Large intestine (tissue), 12 donors: ENCODE measurements at places on chromosomes 2 and 18. TPM values are rescaled to one million over a fixed set of nuclear protein-coding genes. Genes with fewer than 3 reads are reported as not detected.

GRCh38 chr2:203583701-203584100 lies 48.6 kb upstream of the RAPH1 start:
- DNase-seq, result no peak

GRCh38 chr18:9175115-9175514 lies 38.5 kb downstream of the ANKRD12 start:
- DNase-seq, result no peak

Gene ARHGEF4
- 5.4 TPM for polyA plus RNA-seq

- DNase-seq, result no peak
Measured at GRCh38 chr2:168165985-168166901, 81.2 kb downstream of the STK39 start.

Gene FEV
- polyA plus RNA-seq, result 11.9 TPM

Gene VAMP5
- 18.0 TPM for polyA plus RNA-seq

Gene RASGRP3
- 11.2 TPM for polyA plus RNA-seq

DNA sequence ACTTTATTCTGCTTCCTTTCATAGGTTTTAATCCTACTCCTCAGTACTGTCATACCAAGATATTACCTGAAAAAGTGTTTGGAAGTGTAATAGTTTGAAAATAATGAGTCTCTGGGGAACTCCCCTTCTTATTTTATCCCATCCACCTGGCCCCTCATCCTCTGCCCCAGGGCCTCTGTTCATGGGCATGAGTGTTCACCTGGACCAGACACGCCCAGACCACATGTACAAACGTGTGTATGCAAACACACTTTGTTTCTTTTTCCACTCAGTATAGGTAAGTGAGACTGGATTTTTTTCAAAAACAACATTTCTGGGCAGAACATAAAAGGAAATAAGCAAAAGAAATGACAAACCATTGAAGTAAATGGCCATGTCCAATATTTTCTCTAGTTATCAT lies 62.1 kb upstream of the THSD7B start:
- no peak for DNase-seq

DNA sequence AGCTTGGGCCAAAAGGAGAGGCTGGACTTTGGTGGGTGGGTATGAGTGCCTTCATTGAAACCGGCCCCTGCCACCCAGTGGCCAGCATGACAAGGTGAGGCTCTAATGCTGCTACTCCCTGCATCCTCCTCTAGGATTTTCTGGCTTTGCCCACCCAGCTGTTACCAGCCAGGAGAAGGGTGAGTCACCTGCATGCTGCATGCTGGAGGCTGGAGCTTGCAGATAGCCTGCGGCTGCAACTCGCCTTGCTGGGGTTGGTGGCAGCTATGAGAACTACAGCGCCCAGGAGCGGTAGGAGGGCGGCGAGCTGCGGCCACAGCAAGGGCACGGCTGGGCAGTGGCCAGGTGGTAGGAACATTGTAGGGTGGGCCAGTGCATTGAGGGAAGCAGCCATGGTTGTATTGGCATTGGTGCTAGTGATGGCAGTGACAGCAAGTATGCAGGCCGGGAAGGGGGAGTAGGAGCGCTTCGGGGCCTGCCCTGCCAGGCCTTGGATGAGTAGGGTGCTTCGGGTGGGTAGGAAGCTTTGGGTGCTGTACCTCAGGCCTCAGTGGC lies 75.4 kb upstream of the SLC35G4 start:
- no peak for DNase-seq

GRCh38 chr2:85325466-85325811 lies 2.4 kb downstream of the TGOLN2 start:
- no peak for DNase-seq

- no peak for DNase-seq
Measured at GRCh38 chr2:5983511-5984272, 291.5 kb downstream of the SOX11 start.

DNA sequence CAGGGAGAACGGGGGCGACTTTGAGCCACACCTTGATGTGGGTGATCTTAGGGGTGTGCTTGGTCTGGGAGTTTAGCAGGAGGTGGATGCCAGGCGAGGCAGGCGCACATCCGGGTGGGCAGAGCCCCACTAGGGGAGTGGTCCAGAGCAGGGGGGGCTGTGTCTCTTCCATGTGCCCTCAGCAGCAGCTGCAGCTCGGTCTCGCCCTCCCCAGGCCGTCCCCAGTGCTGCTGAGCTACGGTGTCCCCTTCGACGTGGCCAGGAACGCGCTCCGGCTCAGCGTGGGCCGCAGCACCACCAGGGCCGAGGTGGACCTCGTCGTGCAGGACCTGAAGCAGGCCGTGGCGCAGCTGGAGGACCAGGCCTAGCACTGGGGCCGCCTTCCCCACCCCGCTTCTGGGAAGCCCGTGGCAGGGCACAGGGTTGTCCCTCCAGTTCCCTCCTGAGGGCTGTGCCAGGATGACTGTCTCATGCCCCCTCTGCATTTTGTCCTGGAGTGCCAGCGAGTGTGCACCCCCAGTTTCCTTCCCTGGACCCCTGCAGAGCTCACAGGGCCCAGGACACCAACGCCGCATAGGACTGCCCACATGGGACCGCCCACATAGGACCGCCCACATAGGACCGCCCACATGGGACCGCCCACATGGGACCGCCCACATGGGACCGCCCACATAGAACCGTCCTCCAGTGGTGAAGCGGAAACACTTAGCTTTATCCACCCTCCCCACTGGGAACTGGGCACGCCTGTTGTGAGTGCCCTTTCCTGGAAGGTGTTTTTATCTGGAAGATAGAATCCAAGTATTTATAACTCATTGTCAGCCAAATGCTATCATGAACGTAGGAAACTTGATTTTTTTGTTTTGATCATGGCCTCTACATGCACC lies 1.9 kb upstream of the ESPNL start:
- DNase-seq, result peak; percentile 81

- DNase-seq, result no peak
Measured at GRCh38 chr2:67456428-67456827, 59.3 kb downstream of the ETAA1 start.

DNA sequence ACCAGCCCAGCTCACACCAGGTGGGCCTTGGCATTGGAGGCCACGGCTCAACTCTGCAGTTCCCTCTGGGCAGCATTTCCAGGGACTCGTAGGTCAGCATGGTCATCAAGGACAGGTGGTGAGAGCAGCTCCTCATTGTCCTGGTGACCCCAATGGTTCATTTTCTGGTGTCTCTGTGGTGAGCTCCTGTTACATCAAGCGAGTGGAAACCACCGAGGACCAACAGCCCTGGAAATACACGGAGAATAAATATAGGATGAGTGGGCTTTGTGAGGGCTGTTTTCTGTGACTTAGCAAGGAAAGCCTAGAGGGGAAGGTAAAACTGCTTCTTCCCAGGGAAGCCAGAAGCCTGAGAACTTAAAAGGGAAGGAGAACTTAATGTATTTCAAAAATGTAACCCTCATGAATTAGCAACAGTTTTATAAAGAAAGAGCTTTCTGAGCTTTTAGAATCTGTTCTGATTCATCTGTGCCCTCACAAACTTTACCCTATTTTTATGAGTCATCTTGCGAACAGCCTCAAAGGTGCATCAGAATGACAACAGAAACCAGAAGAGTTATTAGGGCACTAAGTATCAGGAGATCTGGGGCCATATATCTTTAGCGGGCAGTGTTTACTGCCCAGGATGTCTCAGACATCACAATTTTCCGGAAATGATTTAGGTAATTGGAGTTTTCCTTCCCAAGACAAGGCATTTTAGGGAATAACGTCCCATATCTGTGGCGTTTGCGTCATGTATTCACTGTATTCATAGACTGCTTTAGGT lies 18.7 kb downstream of the C2orf92 start:
- no peak for DNase-seq

- peak; percentile 61 for DNase-seq
Measured at GRCh38 chr18:26655525-26656430, 107.4 kb upstream of the KCTD1 start.

DNA sequence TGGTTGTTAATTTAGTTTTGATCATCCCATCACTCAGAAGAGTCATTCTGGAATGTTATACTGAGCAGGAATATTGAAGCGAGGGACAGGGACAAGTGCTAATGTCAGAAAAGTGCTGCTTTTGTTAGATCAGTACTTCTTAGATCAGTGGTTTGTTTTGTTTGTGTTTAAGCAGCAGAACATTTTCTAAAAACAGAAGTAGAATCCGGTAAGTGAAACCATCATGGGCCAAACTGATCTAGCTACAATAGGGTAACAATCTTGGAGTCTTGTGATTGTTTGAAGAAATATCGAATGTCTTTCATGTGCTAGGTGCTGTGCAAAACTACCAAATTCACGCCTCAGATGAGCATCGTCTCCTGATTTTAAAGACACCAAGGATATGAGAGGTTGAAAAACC lies 45.1 kb upstream of the SEC11C start:
- DNase-seq, result no peak

DNA sequence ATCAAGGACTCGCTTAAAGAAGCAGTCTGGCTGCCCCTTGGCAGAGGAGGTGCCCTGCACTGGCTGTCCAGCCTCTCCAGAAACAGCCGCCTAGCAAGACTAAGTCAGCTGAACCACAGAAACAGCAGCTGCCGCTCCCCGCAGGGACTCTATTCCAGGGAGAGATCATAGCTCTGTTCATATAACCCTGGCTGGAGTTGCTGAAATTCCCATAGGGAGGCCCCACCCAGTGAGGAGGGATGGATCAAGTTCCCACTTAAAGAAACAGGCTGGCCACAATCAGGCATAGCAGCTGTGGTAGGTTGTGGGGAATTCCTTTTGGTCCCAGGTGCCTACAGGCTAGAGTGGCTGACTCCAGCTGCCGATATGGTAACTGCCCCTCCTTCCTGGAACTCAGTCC lies 74.2 kb upstream of the MC4R start:
- DNase-seq, result no peak

- DNase-seq, result no peak
Measured at GRCh38 chr2:108630567-108631405, 88.5 kb upstream of the RANBP2 start.

DNA sequence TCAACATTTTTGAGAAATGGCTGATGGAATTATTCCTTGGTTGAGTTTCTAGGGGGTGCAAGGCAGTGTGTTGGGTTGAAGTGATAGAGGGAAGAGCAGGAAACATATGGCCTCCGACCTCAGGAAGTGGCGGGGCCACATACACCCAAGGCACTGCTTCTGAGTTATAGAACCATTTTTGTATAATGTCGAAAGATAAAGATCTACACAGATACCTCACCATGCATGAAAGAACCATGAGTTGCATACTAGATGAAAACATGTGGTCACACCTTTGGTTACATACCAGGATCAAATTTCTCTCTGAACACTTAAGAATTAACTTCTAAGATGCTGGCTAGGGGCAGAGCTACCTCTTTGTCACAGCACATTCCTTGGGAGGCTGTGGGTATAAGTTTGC lies 23.2 kb downstream of the LAMA3 start:
- DNase-seq, result no peak

DNA sequence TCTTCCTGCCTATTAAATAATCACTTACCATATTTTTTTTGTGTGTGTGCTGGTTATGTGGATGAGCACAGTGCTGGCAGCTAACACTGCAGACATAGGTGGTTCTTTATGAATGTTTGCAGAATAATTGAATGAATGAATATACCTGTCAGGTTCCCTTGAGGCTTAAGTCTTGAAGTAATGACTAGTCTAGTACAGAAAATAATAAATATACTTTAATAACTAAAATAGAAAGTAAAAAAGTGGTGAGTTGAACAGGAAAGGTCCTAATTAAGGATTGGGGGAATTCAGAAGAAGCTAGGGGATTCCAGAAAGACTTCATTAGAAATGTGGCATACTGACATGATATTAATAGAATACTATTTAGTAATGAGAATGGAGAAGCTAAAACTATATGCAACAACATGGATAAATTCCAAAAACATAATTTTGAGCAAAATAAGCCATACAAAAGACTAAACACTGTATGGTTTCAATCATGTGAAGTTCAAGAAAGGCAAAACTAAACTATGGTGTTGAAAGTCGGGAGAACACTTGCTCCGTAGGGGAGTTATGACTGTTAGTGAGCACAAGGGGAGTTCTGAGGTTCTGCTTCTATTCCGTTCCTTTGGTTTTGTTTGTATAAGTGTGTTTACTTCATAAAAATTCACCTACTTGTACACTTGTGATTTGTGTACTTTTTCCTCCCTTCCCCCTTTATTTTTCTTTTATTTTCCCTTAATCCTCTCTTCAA lies 464.6 kb downstream of the MTX2 start:
- DNase-seq, result no peak

Gene MARCO
- 0.18 TPM for polyA plus RNA-seq
